Mesothelial cell of epicardium (in vitro differentiated cells): ENCODE measurements at places on chromosomes 6 and 20. TPM values are rescaled to one million over a fixed set of nuclear protein-coding genes. Genes with fewer than 3 reads are reported as not detected.
A peak's percentile ranks its signal among the peaks of the same experiment; 100 is the strongest.

DNA sequence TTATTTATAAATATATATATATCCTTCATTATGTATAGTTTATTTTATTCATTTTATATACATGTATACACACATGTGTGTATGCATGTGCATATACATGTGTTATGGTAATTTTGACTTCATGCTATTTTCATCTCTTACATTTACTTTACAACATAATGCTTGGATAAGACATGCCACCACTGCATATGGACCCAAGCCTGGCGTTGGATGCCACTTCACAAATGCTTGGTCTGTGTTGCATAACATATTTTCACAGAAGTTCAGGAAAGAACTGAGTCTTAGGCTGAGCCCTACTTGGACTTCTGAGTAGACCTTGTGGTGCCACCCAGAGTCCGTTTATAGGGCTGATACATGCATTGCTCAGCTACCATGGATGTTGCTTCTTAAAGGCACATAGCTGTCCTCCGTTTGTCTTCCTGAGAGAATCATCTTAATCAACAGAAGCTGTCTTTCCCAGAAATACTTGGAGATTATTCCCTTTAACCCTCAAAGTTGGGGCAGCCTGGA lies 337.8 kb downstream of the BTBD3 start:
- H3K27me3 ChIP-seq, result no peaks in the 10 kb centered on the region
- no peak for DNase-seq

IRF4 gene
- 0.11 TPM in 1 of 3 replicates, not detected in the others for total RNA-seq

- H3K36me3 ChIP-seq, result no peaks in the 10 kb centered on the region
- no peak overlapping the region for H3K4me3 ChIP-seq
- peaks cover 14% of the 10 kb centered on the region for H3K4me1 ChIP-seq
- peak overlapping the region; percentile 47 for H3K27ac ChIP-seq
These were observed 48.4 kb upstream of the NCOA3 start for GRCh38 chr20:47453167-47453782.

- no peak for DNase-seq
- H3K36me3 ChIP-seq, result no peaks in the 10 kb centered on the region
- H3K27ac ChIP-seq, result no peak overlapping the region
- H3K4me3 ChIP-seq, result no peak overlapping the region
- H3K4me1 ChIP-seq, result no peaks in the 10 kb centered on the region
These were observed 31.3 kb downstream of the KIAA0319 start for GRCh38 chr6:24614648-24615047.

CD24 gene
- 377 to 390 TPM (median 382 TPM) in 3 replicates for total RNA-seq

DNA sequence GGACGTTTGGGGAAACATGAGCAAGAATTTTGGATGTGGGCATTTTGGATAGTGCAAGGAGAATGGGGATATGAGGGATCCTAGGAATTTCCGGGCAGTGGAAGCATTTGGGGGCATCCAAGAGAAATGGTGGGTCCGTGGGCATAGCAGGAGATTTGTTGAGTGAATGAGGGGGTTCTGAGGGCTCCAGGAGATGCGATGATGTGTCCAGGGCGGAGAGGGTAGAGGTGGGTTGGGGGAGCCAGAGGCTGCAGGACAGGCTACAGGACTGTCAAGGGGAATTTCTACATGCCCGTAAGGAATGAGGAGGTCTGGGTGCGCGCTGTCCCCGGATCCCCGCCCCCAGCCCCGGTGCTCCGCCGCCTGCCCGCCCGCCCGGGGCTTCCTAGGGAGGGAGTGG lies 364 bp downstream of the FRS3 start:
- peaks cover 11% of the 10 kb centered on the region for H3K27me3 ChIP-seq
- peak overlapping the region; percentile 81 for H3K4me3 ChIP-seq
- H3K36me3 ChIP-seq, result peaks cover 8% of the 10 kb centered on the region
- peaks cover 18% of the 10 kb centered on the region for H3K4me1 ChIP-seq

- H3K4me3 ChIP-seq, result no peak overlapping the region
- peaks cover 12% of the 10 kb centered on the region for H3K27me3 ChIP-seq
- peak; percentile 31 for DNase-seq
- H3K27ac ChIP-seq, result no peak overlapping the region
- no peaks in the 10 kb centered on the region for H3K4me1 ChIP-seq
These were observed 143.8 kb downstream of the UNC5CL start for GRCh38 chr6:40894962-40895799.

DNA sequence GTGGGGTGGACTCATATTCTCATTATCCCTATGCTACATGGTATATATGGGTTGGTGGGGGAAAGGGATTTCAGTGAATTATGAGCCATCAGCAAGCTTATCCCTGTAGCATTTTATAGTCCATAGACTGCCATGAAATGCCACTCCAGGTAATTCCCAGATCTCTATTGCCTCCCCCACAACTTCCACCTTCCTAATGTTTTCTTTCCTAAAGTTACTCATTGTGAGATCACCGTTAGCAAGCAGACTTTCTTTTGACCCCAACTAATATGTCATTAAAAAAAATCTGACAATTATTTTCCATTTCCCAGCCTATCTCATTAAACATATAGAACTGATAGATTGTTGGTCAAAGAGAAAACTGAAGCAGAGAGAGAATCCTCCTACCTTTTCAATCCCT lies 40.7 kb upstream of the TBX18 start:
- peaks cover 13% of the 10 kb centered on the region for H3K27me3 ChIP-seq
- no peaks in the 10 kb centered on the region for H3K4me1 ChIP-seq
- H3K27ac ChIP-seq, result no peak overlapping the region
- no peaks in the 10 kb centered on the region for H3K36me3 ChIP-seq
- no peak for DNase-seq

DNA sequence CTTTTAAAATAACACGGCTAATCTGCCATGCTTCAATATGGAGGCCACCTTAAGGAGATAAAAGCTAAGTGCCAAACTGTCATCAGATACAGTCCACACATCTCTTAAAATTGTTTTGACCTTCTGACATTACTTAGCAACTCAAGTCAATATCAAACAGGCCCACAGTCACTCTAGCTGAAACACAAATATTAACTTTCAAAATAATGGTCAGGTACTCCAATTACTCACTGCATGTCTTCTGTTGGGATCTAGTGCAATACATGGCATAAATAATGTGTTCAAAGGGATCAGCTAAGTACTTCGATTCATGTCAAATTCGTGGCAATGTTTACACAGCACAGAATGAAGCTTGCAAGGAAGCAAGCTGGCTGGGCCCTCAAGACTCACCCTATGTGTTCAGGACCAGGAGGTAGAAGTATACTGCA lies 133.9 kb upstream of the BEND6 start:
- peaks cover 2% of the 10 kb centered on the region for H3K36me3 ChIP-seq
- H3K4me1 ChIP-seq, result no peaks in the 10 kb centered on the region
- no peaks in the 10 kb centered on the region for H3K27me3 ChIP-seq
- H3K4me3 ChIP-seq, result no peak overlapping the region
